Stimulated activated CD4-positive, alpha-beta T cell treated with anti-CD3 and anti-CD28 coated beads, Interleukin-12 subunit alpha, Interleukin-12 subunit beta, amount 100 ng/mL, for 48 hours (primary cell): ENCODE measurements at places on chromosomes 3 and 15.

- no peak for DNase-seq
These were observed 44.2 kb upstream of the GATA2 start for GRCh38 chr3:128537091-128537703.

DNA sequence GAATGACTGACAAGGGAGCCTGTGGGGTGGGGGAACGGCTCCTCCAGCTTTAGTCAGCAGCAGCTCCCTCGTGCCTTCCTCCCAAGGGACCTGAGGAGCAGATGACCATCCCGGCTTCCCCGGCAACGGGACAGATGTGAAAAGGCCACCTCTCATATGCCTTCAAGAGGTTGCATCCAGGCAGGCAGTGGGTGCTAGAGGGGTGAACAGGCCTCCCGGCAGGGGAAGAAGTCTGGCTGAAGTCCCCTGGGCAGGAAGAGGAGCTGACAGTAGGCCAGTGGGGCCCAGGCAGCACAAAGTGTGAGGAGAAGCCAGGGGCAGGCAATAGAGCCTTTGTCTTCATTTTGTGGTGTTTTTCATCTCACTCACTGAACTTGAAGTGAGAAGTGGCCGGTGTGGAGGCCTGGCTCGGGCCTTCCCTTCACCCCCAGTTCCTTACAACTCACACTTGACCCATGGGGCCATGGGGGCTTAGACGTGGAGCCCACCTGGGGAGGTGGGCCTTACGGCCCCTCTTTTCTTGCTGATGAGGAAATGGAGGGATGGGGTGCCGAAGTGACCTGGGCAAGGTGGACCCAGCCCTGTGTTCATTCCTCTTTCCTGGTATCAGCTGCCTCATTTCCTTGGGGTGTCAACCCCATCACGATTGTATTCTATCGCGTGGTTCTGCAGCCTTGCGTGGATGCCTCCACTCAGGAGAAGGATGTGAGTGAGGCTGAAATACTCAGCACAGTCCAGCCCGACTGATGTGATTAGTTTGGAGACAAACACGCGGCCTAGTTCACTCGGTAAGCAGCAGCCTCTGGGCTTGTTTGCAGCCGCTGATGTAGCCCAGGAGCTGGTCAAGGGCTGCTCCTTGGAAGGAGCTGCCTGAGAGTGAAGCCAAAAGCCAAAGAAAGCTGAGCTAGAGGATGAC, 115.5 kb upstream of the ALDH1A3 start:
- no peak for DNase-seq

GRCh38 chr3:175270198-175270837, 411.2 kb downstream of the NAALADL2 start:
- DNase-seq: no peak

DNA sequence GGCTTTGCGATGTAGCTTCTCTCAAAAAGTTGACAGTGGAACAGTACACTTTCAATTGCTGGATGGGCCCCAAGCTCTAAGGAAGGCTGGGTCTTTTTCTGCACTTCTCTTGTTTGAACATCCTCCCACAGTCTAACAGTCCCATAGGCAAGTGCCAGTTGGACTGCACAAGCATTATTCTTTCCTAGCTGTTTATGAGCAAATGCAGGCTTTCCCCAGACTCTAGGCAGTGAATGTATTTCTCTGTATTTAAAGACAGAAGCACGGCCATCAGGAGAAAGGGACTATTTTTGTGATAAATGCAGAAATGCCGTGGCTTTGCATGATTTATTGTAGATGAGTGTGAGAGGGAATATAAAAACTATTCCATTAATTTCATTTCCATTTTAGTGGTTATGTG, 539.3 kb upstream of the LMCD1 start:
- DNase-seq: no peak

DNA sequence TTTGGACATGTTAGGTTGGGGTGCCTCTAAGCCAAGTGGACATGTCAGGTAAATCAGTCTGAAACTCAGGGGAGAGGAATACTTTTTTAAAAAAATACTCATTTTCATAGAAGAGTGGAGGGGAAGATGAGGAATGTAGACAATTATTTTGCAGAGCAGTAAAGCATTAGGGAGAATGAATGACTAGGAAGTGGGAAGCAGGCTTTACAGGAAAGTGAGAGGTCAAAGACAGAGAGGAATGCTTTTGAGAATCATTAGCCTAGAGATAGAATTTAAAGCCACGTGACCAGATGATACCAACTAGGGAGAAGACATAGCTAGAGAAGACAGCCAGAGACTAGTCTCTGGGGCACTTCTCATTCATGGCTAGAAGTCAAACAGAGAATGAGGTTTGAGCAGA, 91.0 kb downstream of the RAD18 start:
- DNase-seq: no peak

GRCh38 chr15:45948181-45948621, 313.4 kb downstream of the SQOR start:
- DNase-seq: no peak

- no peak for DNase-seq
These were observed 139.0 kb downstream of the USP13 start for GRCh38 chr3:179791793-179792192.

GRCh38 chr3:52228266-52228665, 2.8 kb upstream of the TLR9 start:
- DNase-seq: no peak

- DNase-seq: no peak
These were observed 51.5 kb upstream of the GSK3B start for GRCh38 chr3:120145542-120146285.

- no peak for DNase-seq
These were observed 145.5 kb downstream of the SQOR start for GRCh38 chr15:45780352-45780751.

GRCh38 chr3:17505856-17506255, 236.6 kb downstream of the TBC1D5 start:
- no peak for DNase-seq

- DNase-seq: no peak
These were observed 29.0 kb upstream of the SLC2A2 start for GRCh38 chr3:171055336-171056178.

- no peak for DNase-seq
These were observed 5.6 kb downstream of the SUCNR1 start for GRCh38 chr3:151879037-151879436.

GRCh38 chr3:52507359-52507758, 12.2 kb downstream of the STAB1 start:
- no peak for DNase-seq

GRCh38 chr3:127858521-127858920, 36.2 kb upstream of the MGLL start:
- DNase-seq: no peak

DNA sequence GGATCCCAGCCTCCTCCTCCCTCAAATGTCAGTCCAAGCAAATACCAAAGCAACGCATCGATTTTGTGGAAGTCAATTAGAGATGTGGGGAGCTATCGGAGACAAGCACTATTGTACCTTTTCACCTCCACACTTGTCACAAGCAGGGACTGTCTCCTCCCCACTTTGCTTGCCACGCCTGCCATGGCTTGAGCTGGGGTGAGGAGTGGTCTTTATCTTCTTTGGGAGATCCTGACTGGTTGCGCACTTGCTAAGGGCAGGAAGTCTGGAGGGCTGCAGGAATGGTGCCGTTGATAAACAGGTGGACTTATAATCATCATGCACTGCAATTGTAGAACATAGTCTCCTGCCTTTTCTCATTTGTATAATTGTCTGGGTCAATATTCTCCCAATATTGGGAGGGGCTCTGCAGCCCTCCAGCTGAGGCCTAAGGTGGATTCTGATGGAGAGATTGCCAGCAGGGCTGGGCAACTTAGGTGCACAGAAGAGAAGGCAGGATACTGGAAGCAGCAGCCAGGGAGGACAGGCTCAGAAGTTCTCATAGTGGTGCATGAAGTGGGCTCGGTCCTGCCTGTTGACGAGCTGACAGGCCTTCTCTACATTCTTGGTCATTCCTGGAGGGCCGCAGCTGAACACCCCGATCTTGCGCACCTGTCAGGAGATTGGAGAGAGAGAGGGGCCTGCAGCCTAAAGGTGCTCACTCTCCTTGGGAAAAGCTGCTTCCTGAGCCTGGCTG, 20.2 kb downstream of the DUOX2 start:
- no peak for DNase-seq

DNA sequence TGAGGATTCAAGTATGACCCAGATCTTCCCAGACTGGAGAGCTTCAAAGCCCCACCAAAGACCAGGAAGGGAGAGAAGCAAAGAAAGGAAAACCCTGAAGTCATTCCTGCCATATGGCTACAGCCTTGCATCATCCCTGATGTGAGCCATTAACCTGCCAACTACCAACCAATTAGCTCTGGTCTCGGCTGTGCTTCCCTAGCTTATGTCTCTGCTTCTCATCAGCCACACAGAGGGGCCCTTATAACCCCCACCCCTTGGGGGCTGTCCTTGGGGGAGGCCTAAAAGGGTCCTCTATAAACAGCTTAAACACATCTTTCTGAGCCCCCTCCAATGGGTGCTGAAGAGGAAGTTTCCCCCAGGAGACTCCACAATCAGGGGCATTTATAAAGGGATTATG, 52.8 kb downstream of the NOX5 start:
- no peak for DNase-seq

DNA sequence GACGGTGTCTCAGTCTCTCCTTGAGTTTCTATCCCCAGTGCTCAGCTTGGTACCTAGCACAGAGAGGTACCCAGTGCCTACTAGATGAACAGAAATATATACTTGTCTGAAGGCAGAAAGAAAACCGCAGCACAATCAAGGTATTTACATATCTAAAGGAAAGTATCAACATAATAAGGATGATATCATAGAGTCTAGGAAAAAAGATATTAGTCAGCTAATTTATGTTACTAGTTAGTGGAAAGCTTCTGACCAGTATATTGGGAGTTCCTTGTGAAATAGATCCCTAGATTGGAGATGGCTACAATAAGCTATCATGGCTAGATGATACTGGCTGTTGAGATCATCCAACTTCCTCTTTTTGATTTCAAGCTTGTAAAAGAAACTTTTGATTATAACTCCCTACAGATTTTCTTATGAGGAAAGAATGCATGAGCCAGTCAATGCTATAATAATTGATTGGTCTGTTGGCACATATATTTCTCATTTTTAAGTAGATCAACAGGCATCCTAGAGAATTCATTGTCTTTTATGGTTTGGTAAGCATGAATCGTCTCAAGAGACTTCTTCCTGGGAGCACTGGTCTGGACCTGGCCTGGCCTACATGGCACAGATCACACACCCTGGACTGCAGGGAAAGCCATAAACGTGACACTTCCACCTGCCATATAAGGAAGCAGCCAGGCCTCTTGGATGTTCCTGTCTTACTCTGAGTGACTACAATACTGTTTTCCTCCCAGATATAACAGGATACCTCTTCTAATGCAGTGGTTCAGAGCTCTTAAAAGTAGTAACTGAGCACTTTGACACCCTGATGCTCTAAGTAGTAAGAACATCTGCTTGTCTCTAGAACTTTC, 60.7 kb downstream of the IMPG2 start:
- no peak for DNase-seq

GRCh38 chr3:124680521-124680920, 49.7 kb upstream of the UMPS start:
- no peak for DNase-seq

- DNase-seq: no peak
These were observed 51.7 kb upstream of the ST3GAL6 start for GRCh38 chr3:98711426-98711825.

DNA sequence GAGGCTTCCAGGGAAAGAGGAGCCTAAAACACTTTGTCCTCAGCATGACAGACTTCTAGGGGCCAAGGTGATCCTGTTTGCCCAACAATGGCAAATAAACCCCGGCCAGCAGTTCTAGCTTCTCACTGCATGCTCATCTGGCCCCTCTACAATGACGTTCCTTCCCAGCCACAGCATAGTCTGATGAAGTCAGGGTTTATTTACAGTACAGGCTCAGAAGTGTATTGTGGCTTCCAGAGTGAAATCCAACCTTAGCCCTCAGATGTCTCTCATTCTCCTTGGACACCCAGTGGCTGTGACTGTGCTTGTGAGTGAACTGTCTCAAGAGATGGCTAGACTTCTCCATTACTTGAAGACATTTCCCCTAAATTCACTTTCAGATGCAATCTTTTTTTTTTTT, 40.8 kb downstream of the BFSP2 start:
- DNase-seq: no peak

DNA sequence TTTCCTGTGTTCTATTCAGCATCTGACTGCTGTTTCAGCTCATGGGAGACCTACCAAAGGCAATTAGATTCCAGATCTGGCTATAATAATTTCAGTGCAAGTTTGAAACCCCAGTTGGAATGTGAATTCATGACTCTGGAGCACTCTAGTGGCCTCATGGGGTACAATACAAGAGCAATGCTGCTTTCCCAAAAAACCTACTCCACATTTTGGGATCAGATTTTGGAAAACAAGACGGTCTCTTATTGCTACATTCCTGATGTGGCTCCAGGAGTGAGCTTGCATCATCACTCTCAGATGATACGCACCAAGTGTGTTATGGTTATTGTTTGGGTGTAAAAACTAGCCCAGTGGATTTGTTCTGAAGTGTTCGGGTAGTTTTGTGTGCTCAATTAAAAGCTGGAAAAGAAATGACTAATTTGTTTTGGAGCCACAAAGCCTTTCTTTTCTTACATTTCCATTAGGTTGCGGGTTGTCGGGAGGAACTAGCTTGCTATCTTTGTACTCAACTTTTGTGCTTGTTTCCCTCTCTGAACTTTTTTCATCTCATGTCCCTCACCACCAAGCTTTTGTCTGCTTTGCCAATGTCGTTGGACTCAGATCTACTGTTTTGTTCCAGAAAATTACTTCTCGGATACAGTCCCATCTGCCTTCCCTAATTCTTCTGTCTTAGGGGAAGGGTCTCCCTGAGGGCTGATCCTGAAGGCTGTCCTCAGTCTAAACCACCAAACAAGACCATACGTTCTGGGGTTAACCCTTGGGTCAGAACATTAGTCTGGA, 272.1 kb downstream of the BBX start:
- DNase-seq: no peak

DNA sequence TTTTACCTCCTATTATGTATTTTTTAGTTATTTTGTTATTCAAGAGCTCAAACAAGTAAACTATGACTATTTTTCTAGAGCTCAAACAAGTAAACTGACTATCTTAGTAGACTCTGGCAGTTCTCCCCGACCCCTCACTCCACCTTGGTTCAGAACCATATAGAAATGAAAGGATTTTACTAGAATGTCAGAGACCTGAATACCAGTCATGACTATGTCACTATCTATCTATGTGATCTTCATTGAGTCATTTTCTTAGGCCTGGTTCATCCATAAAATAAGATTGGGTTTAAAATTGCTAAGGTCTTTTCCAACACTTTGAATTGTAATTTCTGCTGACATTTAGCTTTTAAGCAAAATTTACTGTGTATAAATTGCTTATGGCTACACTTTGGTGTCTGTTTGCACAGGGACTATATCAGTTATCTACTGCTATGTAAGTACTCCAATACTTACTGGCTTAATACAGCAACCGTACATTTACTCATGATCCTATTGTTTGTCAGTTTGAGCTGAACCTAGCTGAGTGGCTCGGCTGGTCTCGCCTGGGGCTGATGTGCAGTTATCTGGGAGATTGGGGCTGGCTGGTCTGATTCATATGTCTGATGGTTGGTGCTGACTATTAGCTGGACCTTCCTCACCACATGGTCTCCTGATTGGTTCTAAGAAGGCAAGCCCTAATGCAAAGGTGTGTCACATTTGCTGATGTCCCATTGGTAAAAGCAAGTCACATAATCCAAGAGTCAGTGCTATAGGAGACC, 37.0 kb downstream of the RASA2 start:
- DNase-seq: no peak

- DNase-seq: no peak
These were observed 27.7 kb downstream of the C15orf39 start for GRCh38 chr15:75229191-75230015.
